ENCODE measurements at places on chromosomes 4 and X. TPM values are rescaled to one million over a fixed set of nuclear protein-coding genes. Genes with fewer than 3 reads are reported as not detected.

DNA sequence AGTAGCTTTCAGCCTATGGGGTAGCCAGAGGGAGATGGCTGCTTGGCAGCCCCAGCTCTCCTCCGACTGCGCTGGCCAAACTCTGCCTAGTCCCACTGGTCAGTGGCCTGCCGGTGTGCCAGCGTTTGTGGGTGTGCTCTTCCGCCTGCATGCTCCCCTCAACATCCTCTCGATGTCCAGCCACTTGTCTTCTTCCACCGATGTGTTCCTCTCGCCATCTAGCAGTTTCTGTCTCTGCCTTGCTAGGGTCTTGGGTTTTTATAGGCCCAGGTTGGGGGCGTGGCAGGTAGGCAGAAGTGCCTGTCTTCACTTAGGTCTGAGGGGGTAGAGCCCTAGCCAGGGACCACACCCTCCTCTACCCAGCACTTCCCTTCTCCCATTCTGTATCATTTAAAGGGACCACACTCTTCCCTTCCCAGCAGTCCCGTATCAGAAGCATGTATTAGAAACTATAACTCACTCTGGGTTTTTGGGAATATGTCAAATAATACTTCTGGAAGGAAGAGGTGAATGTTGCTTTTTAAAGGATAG is 124.4 kb downstream of the KDM6A start:
- DNase-seq: no peak

DNA sequence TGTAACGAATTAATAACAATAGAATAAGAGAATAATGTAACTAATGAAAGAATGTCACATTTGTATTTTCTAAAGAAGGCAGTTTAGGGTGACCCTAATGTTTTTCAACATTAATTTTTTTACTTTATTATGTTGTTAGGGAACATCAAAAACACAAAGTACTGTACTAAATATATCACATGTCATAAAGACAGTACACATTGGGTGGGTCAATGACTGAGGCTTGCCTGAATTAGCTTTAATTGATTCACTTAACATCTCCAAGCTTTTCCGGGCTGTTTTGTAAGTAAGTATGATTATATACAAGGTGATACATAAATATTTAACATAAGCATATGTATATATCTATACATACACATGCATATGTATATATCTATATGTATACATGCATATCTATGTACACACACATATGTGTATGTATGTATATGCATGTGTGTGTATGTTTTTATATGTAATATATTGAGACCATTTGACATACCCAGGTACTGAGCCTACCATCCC is 43.4 kb upstream of the KLF3 start:
- DNase-seq: no peak

DNA sequence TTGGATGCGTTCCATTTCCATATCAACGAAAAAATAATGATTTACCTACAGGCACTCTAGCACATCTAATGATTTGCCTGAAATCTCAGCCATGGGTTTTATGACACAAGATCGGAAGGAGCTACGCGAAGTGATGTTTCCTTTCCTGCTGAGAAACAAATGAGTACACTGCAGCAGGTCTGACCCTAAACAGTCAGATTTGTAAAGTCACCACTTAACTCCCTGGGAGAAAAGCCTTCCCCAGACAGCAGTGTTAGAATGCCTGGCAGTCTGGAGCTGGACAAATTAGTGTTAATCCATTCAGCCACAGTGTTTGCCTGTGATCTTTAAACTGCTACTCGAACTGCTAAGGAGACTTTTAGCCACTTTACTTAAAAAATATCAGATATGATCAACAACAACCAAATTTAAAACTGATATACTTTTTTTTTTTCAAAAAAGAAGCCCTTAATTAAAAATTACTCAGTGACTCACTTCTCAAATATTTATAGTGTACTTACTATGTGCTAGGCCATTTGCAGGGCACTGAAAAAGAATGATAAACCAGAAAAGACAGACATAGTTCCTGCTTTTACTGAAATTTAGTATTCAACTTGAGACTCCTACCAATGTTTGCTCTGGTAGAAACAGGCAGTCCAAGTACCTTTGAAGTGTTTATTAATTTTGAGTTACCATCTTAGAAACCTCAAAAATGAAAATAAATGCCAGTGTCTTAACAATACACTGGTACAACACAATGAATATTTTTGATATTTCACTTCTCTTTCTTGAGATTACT is 104.5 kb downstream of the SHISA3 start:
- DNase-seq: no peak

- no peak for DNase-seq
Observed at GRCh38 chrX:41025926-41026701, 59.1 kb upstream of the USP9X start.

The PABPC1L2A gene
- not detected for total RNA-seq

GRCh38 chr4:151851354-151851753 is 90.5 kb upstream of the GATB start:
- DNase-seq: no peak

DNA sequence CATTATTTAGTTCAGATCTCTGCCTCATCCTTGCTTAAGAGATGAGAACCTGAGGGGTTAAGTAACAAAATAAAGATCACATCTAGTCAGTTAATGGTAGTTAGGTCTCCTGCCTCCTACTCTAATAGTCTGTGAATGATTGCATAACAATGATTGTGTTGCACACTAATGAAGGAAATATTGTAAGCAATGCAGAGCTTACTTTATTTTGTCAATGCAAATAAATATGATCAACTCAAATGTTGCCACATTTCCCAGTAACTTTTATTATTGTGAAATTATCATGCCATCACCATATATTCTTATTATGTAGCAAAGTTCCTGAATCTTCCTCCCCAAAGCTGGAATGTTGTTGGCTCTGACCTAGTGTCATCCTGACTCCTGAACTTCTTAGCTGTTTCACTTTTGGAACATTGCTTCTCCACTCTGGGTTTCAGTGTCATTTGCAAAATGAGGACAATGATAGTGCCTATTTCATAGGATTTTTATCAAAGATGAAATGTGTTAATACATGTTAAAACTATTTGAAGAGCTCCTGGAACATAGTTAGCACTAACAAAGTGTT is 17.0 kb upstream of the GABRA4 start:
- DNase-seq: no peak

The FAM13A gene
- total RNA-seq: 18.0 TPM

The TCEAL6 gene
- total RNA-seq: not detected

- no peak for DNase-seq
Observed at GRCh38 chr4:158871335-158871724, 102.5 kb downstream of the FNIP2 start.

DNA sequence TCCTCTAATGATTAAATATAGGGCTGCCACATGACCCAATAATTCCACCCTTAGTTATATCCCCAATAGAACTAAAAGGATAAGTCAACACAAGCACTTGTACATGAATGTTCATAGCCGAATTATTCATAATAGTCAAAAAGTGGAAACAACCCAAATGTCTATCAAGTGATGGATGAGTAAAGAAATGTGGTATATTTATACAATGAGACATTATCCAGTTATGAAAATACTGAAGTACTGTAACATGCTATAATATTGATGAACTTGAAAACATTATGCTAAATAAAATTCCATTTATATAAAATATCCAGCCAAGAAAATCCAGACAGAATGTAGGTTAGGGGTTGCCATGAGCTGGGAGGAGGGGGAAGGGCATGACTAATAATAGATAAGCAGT is 436.7 kb upstream of the AADAT start:
- no peak for DNase-seq

GRCh38 chrX:57587607-57588006 is 4.2 kb upstream of the ZXDB start:
- no peak for DNase-seq

- DNase-seq: no peak
Observed at GRCh38 chr4:47891928-47892327, 22.5 kb downstream of the NFXL1 start.

The LRAT gene
- total RNA-seq: not detected

The MID1 gene
- 7.3 TPM for total RNA-seq

The CFAP99 gene
- total RNA-seq: not detected

GRCh38 chrX:42533761-42534160 is 244.2 kb downstream of the PPP1R2C start:
- DNase-seq: no peak

The FGF13 gene
- total RNA-seq: 0.43 TPM

The PDGFRA gene
- 29.8 TPM for total RNA-seq

- peak; percentile 47 for DNase-seq
Observed at GRCh38 chr4:86935566-86935852, 698 bp downstream of the AFF1 start.

GRCh38 chr4:23654791-23655190 is 235.1 kb downstream of the PPARGC1A start:
- DNase-seq: no peak

The KLHL13 gene
- total RNA-seq: 5.7 TPM

DNA sequence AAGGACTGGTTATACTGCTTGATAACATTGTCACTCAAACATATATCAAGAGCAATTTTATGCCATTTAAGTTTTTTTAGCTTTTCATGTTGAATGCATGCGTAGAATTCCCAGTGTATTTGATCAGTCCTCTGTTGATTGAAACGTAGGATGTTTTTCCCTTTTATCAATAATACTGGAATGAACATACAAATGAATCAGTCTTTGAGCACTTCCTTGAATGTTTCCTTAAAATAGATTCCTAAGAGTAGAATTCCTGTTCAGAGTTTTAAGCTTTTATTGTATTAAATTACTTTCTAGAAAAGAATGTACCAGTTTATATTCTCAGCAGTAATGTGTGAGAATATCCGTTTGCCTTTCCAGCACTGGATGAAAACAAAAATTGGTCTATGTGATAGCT is 37.8 kb downstream of the ADD1 start:
- DNase-seq: no peak

The ASB11 gene
- total RNA-seq: 94.5 TPM

The KANTR gene
- total RNA-seq: 3.6 TPM

The PWWP3B gene
- total RNA-seq: 9.2 TPM

The CLIC2 gene
- total RNA-seq: 10.7 TPM

DNA sequence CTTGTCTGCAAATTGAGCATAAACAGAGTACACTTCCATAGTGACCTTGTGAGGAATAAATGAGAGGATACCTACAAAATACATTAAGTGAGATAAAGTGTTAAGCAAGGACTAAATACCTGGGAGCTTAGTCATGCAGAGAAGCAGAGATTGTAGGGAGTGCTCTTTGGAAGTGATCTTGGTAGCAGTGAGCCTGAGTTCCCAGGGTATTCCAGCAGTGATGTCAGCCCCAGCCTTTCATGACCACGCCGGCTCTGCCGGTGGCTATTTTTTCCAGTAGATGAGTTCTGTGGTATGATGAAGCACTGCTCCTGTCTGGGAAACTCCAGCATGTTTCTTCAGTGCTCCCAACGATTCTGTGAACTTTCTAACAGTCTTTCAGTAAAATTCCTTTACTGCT is 391.5 kb upstream of the IGFBP7 start:
- peak; percentile 61 for DNase-seq

The MAGEC1 gene
- not detected for total RNA-seq

DNA sequence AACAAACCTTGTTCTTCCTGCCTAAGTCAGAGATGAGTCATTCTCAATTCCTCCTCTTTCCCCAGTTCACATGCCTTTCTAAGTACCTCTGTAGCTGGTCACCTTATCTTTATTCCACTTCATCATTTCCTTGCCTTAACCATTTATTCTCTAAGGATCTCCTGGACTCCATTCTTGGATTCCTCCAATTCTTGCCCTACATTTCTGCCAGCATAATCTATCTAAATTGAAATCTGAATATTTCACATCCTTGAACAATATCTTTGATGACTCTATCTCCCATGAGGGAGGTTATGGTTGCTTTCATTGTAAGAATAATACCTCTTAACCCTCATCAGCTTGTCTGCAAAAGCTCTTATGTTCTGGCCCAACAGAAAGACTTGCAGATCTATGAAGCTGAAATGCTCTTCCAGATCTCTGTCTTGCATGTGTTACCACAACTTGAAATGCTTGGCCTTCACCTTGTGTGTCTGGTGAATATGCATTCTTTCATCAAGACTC is 28.6 kb upstream of the PDE5A start:
- DNase-seq: no peak

DNA sequence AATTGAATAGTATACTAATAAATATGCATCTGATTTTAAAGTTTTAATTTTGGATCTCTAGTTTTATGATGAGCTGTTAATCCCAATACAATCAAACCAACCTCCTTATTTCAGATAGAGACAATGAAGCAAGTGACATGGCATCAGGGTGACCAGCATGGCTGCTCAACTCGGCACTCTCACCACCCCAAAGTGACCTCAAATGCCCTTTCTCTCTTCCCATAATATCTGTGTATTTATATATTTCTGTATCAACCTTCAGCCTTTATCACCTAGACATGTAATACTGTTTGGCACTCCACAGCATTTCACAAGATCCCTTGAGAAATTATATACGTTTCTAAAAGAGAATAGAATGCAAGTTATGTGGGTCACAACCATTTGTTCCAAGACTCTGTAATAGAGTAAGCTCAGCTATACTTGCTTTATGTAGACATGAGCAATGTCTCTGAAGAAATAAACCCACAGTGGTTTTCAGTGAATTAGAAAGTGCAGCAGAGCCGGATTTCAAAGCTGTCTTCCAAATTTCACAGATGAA is 1623.2 kb upstream of the PABPC4L start:
- DNase-seq: no peak

The TMPRSS11F gene
- not detected for total RNA-seq

DNA sequence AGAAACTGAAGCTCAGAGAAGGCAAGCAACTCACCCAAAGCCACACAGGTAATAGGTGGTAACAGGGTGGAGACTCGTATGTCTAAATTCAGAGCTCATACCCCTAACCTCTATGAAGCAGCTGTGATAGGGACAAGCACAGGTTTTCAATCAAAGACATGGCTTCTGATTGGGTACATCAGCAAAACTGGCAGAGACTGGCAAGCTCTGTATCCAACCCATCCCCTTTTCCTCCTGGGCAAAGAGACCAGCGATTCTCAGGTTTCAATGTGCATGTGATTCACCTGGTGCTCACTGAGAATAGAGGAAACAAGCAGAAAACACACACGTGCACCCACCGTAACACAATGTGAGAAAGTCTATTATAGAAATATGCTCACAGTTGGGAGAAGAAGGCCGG is 153.0 kb downstream of the SMIM20 start:
- DNase-seq: no peak

DNA sequence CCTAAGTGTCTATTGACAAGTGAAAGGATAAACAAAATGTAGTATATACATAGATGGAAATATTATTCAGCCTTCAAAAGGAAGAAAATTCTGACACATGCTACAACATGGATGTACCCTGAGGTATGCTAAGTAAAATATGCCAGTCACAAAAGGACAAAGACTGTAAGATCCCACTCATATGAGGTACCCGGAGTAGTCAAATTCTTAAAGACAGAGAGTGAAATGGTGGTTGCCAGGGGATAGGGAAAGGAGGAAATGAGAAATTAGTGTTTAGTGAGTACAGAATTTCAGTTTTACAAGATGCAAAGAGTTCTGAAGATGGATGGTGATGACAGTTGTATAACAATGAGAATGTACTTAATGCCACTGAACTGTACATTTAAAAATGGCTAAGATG is 102.3 kb upstream of the NAP1L5 start:
- DNase-seq: no peak

GRCh38 chr4:59748433-59748832 is 1451.7 kb upstream of the ADGRL3 start:
- DNase-seq: no peak

GRCh38 chr4:150318527-150318926 is 240.3 kb downstream of the DCLK2 start:
- DNase-seq: no peak

GRCh38 chrX:134460862-134461220 is 876 bp downstream of the HPRT1 start:
- no peak for DNase-seq

The TMEM154 gene
- 1.9 TPM for total RNA-seq

- DNase-seq: no peak
Observed at GRCh38 chr4:78613522-78614321, 62.2 kb downstream of the ANXA3 start.

The SHROOM4 gene
- 9.4 TPM for total RNA-seq

GRCh38 chr4:80006935-80007744 is 65.9 kb downstream of the ANTXR2 start:
- no peak for DNase-seq

Measured in Right ventricle myocardium superior (tissue), 1 donor.